Mesothelial cell of epicardium (in vitro differentiated cells): ENCODE measurements at places on chromosomes 6 and 20.

DNA sequence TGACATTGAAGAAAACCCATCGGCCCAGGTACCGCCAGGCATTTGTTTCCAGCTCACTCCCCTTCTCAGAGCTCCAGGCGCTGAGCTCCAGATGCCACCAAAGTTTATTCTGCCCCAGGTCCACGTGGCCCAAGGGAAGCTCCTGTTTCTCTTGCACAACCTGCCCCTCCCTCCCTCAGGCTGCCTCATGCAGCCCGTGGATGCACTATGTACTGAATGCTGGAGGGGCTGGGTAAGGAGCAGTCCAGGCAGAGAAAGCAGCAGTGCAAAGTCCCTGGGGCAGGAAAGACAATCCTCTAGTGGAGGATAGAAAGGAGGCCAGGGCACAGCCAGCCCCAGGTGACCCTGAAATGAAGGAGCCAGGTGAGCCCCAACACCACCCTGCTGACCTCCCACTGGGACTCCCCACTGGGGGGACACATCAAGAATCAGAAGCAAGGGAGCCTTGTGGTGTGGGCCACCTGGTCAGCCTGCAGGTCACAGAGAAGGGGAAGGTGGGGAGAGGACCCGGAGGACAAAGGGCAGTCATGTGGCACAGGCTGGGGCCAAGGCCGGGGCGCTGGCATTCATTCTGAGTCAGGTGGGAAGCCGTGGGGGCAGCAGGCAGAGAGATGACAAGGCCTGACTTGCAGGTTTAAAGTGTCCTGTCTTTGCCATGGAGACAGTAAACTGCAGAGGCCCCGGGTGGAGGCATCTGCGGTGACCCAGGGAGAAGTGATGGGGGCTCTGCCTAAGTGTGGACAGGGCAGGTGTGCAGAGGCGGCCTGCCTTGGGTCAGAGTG is 230.1 kb downstream of the PREX1 start:
- DNase-seq = no peak

DNA sequence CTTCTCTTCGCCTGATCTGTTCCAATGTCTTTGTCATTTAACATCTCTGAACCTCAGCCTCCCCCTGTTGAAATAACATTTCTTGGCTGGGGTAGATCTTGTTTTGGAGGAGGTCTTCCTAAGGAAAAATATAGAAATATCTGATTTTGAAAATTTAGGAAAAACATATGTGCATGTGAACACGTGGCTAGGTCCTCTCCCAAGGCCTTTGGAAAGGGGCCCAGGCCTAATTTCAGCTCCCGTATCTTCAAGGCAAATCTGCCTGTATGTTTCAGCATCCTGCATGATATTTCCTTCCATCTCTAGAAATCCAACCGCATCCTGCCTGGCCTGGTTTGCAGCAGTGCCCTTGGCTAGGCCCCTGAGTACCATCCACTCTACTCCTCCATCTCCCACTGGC is 261.2 kb downstream of the PHACTR1 start:
- DNase-seq = no peak

GRCh38 chr20:57946559-57947315 is 236.9 kb upstream of the PMEPA1 start:
- DNase-seq = no peak

GRCh38 chr6:169082817-169083507 is 170.7 kb downstream of the THBS2 start:
- DNase-seq = no peak

DNA sequence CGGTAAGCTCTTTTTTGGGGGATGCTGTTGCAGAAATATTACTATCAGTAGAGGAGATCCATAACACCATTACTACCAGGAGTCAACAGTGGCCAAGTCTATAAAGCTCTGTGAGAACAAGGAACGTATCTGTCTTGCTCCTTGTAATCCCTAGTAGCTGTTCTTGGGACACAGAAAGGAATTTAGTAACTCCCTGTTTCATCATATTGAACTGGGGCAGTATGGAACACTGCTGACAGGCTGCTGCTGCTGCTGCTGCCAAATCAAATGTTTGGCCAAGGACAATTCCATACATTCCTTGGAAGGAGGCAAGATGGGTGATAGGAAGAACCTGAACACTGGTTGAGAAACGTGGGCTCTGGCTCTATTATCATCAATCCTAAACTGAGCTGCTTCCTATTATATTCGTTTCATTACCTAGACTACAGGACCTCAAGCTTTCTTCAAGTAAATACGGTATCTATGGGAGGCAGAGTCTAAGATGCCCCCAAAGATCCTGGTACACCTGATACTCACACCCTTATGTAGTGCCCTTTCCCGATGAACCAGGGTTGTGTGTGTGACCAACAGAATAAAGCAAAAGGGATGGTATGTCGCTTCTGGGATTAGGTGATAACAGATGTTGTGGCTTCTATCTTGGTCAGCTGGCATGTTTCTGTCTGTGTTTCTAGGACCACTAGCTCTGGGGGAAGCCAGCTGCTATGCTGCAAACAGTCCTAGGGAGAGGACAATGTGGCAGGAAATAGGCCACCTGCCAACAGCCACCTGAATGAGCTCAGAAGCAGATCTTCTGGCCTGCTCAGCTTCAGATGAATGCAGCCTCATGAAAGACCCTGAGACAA is 39.5 kb downstream of the ELOVL5 start:
- DNase-seq = no peak

- DNase-seq = no peak
Measured at GRCh38 chr6:101296169-101296960, 97.1 kb upstream of the GRIK2 start.

- no peak for DNase-seq
Measured at GRCh38 chr6:5012519-5012918, 8.7 kb upstream of the RPP40 start.

- DNase-seq = no peak
Measured at GRCh38 chr20:22407237-22408193, 176.9 kb downstream of the FOXA2 start.

DNA sequence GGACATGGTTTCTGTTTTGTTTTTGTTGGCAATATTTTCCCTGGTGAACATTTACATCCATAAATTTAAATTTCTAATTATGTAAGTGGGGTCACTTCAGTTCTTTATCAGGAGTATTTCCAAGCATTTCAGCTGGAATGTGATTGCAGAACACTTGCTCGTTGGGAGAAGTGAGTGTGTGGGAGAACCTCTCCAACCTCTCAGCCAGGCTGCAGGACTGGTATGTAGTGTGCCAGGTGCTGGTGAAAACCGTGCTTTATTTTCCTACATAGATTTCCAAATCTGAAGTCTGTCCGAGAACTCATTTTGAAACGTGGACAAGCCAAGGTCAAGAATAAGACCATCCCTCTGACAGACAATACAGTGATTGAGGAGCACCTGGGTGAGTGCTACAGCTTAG is 6.3 kb downstream of the RPL7L1 start:
- no peak for DNase-seq

DNA sequence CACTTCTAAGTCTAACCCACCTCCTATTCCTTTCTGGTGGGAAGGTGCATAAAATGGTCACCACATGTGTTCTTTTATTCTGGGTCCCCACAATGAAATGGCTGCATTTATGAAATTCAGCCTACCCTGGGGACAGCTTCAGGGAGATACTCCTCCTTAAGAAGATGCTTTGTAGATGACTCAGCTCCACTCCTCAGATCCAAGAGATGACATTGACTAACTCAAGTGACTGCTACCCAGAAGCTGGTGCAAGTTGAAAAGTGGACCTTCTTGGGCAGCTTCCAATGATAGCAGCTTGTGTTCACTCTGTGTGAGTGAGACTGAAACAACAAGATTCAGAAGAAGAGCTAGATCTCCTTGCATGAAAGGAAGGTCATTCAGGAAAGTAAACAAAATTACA is 113.4 kb downstream of the SCP2D1 start:
- DNase-seq = no peak

DNA sequence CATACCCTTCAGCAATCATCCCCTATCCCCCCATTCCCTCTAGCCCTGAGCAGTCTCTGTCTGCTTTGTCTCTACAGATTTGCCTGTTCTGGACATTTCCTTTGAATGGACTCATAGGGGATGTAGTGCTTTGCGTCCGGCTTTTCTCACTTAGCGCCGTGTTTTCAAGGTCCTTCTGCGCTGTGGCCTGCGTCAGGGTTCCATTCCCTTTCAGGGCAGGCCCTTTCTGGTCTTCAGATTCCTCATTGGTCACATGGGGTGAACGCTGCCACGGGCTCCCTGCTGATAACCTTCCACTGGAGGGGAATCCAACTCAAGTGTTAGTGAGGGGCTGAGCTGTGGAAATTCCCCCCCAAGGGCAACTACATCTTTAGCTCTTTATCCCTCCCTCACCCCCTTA is 36.4 kb upstream of the APCDD1L start:
- DNase-seq = peak; percentile 10

DNA sequence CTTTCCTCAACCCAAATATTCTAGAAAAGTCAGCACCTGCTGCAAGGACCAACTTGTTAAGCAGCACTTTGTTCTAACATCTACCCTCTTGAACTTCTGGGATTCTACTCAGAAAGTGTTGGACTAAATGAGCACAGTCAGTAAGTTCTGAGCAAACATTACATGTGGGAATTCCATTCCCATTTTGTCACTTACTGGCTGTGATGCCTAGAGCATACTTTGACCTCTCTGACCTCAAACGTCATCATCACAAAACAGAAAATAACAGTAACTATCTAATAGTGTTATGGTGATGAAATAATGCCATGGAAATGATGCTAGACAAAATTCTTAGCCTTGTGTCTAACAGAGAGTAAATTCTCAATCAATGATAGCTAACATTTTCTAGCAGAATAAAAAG is 829.4 kb downstream of the EPHA7 start:
- DNase-seq = no peak

DNA sequence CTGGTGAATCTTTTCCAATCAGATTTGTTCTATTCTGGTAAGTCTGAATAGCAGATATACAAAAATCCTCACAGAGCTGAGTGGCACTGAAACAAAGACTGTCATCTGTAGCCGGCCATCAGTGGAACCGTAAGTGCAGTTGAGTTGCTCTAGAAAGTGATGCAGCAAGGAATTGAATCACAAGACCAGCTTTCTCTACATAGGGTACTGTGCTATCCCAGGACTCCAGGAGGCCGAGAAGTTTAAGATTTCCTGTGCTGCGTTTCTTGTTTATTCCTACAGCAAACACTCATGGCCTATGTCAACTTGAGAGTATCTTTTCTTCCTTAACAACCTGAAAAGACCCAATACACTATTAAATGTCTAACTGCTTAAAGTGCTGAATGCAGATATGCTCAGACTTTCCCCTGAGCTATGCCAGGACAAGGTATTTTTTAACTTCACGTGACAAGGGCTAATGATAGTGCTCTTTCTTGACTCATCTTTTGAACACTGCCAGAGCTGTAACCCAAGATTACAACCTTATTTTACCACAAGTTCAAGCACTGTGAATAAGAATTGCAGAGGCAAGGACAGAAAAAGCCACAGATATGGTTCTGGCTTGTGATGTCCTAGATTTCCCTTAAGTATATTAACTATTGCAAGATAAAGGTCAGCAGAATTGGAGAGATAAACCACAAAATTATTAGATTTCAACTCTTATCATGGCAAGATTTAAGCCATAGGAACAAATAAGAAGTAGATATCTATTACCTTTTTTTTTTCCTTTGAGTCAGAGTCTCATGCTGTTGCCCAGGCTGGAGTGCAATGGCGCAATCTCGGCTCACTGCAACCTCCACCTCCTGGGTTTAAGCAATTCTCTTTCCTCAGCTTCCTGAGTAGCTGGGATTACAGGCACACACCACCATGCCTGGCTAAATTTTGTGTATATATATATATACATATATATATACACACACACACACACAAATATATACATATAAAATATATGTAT is 71.6 kb downstream of the GJA1 start:
- DNase-seq = no peak

GRCh38 chr20:7841971-7842310 is 98.3 kb downstream of the HAO1 start:
- no peak for DNase-seq

GRCh38 chr6:164105705-164106104 is 691.2 kb downstream of the QKI start:
- no peak for DNase-seq

GRCh38 chr20:49028684-49029083 is 17.4 kb upstream of the CSE1L start:
- DNase-seq = no peak

GRCh38 chr6:33427585-33428223 is 7.8 kb downstream of the SYNGAP1 start:
- peak; percentile 69 for DNase-seq

DNA sequence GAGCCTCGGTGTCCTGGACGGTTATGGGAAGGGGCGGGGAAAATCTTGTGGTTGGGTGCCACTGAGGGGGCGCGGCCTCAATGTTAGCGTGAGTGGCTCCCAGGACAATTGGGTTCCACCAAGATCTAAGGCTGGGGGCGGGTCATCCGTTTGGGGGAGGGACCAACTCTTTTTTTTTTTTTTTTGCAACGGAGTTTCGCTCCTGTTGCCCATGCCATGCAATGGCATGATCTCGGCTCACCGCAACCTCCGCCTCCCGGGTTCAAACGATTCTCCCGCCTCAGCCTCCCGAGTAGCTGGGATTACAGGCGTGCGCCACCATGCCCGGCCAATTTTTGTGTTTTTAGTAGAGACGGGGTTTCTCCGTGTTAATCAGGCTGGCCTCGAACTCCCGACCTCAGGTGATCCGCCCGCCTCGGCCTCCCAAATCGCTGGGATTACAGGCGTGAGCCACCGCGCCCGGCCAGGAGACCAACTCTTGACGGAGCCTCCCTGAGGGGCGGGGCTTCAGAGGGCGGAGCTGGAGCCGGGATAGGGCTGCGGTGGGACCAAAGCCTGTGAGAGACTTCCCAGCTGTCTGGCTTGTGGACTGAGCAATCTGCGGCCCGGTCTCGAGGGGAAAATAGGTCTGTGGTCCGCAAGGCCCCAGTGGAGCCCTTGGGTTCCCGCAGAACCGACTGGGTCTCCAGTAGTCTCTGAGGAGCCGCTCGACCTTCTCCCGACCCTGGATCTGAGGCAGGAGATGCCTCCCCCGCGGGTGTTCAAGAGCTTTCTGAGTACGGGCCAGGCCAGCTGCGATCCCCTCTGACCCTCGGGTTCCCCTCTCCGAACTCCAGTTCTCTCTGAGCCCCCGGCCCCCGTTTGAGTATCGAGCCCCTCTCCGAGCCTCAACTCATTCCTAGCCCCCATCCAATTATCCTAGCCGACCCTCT is 1.1 kb downstream of the SPAG4 start:
- peak; percentile 76 for DNase-seq

DNA sequence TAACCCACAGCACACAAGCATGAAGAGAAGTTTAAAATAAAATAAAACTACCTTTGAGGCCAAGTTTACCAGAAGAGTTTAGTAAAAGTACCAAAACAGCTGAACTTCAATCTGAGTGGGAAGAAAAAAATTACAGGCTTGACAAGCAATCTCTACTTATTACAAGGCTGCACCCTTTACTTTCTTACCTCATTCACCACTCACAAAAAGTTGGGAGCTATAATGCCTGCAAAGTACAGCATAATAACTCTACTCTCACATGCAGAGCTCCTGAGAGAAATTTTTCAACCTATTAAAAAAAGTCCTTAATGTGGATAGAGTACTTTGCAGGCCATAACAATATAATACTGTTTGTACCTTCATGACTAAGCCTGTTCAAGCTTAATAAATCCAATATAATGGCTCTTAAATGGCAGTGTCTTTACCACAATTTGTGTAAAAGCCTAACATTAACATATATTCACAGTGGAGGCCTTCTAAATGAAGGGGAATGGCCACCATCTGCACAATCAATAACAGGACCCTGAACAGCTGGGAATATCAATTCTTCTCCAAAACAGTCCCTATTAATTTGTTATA is 103.1 kb downstream of the DST start:
- DNase-seq = no peak
